ENCODE measurements at places on chromosomes 3 and 15.

- no peak for DNase-seq
These were observed 24.9 kb downstream of the GRK7 start for GRCh38 chr3:141788149-141788548.

DNA sequence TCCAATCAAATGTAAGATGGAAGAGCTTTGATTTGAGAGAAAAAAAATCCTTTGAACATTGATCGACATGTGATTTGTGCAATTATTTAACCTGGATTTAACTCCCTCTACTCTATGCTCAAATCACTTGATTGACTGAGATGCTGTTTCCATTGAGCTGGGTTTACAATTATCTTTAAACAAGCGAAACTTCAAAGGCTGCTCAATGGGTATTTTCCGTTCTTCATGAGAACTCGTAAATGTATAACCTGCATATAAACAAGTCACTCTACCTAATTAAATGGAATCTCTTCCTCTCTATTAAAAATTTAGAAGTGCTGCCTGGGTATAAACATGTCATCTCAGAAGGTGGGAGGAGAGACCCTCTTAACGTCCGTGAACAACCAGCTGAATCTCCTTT, 71.9 kb downstream of the ANXA2 start:
- DNase-seq = no peak

GRCh38 chr15:99454941-99455788, 110.6 kb upstream of the MEF2A start:
- no peak for DNase-seq

DNA sequence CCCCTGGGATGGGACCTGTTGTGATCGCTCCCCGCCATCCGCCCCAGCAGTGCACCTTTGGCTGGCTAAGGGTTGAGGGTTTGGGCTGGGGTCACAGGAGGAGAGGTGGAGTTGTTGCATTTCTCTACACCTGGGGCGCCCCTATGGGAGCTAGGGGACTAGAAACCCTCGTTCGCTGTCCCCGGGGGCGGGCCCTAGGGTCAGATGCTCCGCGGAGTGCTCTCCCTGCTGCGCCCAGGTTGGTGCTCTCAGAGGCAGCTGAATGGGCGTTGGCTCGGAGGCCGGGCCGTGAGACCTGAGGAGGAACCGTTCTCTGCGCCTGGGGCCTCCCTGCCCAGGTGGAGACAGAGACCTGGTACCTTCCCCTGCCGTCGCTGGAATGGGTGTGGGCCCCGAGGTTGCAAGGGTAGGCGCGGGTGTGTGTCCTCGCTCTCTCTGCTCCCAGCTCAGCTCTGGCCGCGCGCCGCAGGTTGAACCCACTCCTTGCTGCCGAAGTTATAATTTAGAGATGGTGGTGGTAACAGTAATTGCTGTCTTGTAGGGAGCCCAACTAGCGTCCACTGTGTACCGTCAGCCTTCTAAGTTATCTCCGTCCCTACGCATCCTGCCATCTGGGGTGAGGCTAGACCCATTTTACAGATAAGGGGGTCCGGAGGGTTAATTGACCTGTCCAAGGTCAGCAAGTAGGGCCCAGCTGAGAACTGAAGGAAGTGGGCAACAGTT, 965 bp downstream of the FLNB start:
- DNase-seq = peak; percentile 37

DNA sequence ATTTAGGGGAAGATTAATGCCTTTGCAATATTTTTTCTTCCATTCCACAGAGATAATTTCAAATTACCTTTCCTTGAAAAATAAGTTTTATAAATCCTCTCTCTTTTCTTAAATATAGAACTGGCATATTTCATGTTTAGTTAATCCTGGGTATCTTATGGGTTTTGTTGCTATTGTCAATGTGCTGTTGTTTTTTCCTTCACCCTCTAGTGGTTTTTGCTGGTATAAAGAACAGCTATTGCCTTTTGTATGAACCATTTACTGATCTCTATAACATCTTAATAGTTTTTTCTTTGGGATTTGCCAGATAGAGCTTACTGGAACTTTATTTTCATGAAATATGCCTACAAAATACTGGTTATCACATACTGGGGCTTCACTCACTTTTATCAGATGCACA, 359.6 kb upstream of the DPPA4 start:
- DNase-seq = no peak

- DNase-seq = no peak
These were observed 207.0 kb upstream of the DCBLD2 start for GRCh38 chr3:99108508-99108907.

DNA sequence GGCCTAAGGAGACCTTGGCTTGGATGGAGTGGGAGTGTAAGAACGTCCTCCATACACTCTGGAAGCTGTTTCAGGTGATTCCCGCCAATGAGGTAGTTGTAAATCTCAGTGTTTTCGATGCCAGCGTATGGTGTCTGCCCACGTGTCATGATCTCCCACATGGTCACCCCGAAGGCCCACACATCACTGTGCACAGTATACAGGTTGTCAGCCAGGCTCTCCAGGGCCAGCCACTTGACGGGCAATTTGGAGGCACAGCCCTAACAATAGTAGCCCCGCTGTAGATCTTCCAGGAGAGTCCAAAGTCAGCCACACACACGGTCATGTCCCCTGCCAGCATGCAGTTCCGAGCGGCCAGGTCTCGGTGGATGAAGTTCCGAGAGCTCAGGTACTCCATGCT, 51.9 kb downstream of the ETFA start:
- no peak for DNase-seq

DNA sequence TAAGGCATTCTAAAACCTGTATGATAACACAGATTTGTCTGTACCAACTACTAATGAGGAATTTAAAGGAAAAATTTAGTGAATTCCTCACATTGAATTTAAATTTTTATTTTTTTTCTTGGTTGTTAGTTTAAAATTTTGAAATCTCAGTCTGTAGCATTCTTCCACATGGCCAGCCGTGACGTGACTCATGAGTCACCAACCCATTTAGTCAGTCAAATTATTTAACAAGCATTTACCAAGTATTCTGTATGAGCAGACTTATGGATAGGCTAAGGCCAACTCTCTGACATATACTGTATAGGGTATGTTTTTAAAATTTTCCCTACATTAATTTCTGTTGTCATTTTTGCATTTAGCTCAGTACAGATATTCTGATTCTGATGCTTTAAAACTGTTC, 112.9 kb downstream of the CNTN4 start:
- no peak for DNase-seq

DNA sequence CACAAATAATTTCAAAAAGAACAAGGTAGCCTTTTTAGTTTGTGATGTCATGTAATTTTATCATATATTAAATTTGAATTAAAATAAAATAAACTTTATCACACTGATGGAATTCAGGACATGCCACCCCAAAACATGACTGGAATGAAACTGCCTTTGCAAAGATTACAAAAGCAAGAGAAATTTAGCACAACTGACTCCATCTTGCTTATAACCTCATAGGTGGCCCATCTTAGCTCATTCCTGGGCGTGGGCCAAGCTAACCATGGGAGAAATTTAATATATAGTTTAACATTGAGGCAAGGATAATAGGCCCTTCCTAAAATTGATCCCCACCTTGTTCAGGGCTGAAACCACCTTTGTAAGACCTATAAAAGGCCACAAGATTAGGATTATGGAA, 235.6 kb downstream of the ZNF385D start:
- no peak for DNase-seq

GRCh38 chr15:26864664-26865191, 2.1 kb upstream of the GABRA5 start:
- DNase-seq = no peak

GRCh38 chr3:183824761-183825455, 469 bp downstream of the MAP6D1 start:
- DNase-seq = no peak

GRCh38 chr3:39801216-39801615, 8.2 kb upstream of the MYRIP start:
- no peak for DNase-seq

GRCh38 chr3:136332776-136333175, 82.6 kb downstream of the PCCB start:
- no peak for DNase-seq

- no peak for DNase-seq
These were observed 7.4 kb downstream of the TLR9 start for GRCh38 chr3:52218026-52218425.

DNA sequence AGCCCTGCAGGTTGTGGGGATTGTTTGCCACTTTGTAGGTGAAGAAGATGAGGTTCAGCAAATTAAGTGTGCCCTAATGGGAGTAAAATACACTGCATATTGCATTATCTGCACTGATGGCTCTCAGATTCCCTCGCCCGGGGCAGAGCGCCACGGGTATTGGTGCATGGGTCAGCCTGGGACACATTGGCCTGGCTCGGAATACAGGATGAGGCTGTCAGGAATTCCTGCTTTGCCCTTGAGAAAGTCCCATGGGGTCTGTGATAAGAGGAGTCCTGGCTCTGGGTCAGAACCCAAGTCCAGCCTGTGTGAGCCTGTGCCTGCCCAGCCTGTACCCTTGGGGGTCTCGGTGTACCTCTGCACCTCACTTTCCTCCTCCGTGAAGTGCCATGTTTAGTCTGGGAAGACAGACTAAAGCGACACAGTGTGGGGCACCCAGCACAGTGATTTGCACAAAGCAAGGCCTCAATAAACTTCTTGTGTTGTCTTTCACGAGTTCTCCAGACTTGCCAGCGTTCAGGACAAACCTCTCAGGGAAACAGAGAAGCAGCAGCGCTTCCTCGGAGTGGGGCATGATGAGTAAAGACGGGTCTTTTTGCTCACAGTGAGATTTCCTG, 107.6 kb downstream of the LRRK1 start:
- DNase-seq = no peak

- peak; percentile 24 for DNase-seq
These were observed 120.9 kb downstream of the SAMMSON start for GRCh38 chr3:70120357-70120966.

DNA sequence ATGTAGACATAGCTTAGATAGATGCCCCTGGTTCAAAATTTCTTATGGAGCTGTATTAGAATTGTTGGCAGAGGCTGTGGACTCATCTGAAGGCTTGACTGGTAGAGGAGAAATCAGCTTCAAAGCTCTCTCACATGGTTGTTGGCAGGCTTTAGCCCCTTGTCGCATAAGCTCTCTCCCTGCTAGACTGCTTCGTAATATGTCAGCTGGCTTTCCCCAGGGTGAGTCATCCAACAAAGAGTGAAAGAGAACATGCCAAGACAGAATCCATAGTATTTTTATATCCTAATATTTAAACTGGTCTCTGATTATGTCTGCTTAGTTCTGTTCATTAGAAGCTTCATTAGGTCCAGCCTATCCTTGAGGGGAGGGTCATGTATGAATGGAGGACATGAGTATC, 427.4 kb upstream of the NAALADL2 start:
- DNase-seq = no peak

DNA sequence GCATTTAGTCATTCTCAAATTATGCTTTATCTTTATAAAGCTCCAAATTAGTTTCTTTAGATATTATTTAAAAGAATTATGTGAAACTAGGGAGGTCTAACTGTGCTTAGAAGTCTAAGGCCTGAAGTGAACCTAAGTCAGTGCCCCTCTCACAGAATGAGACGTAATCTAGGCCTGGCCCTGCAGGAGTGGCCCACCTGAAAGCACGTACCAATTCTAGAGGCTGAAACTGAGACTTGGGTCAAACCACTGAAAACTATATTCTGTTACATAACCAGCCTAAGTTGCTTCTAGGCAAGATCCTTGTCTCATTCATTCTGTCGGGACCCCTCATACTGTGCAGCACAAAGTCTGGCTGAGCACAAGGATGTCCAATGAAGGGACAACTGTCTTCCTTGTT, 143.7 kb downstream of the ISL2 start:
- DNase-seq = no peak

DNA sequence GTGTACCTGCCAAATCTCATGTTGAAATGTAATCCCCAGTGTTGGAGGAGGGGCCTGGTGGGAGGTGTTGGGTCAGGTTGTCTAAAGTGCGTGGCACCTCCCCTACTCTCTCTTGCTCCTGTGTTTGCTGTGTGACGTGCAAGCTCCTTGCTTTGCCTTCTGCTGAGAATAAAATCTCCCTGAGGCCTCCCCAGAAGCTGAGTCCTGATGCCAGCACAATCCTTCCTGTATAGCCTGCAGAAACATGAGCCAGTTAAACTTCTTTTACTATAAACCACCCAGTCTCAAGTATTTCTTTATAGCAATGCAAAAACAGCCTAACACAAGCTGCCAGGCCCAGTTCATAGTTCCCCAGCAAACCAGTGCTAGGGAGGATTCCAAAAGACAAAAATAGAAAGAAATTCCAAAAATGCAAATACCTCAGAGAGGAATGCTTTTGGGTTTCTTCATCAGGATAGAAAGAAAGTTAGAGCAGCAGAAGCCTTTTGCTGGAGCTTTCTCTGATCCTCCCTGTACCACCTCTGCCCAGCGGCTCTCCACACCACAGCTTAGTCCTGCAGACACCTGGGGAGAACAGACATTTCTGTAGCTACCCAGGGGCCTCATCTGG, 25.9 kb upstream of the CDV3 start:
- no peak for DNase-seq

DNA sequence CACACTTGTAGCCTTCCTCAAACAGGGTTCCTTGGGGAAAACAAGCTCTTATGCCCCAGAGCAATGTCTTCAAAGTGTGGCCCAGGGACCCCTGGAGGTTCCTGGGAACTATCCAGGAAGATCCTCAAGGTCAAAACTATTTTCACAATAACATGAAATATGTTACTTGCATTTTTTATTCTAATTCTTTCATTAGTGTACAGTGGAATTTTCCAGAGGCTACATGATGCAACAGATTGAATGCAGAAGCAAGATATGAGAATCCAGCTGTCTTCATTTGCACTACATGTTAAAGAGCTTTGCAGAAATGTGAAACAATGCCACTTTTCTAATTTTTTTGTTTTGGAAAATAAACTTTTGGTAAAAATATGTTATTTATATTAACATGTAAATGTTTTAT, 190.9 kb downstream of the SLC9A9 start:
- DNase-seq = no peak

DNA sequence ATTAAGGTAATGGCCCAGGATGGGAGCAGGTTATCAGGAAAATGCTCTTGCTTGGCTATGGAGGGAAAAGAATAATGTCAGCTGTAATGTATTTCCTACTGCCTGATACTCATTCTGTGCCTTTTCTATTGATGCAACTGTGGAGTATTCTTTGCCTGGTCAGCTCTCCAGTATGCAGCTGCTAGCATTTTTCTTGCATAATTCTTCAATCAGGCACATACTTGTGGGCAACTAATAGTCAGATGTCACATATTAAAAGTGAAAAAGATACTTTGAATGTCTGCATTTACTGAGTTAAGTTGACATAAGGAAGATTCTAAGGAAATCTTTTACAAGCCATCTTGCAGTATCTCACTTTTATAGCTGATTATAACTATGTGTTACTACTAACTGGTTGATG, 29.5 kb downstream of the CD80 start:
- no peak for DNase-seq

DNA sequence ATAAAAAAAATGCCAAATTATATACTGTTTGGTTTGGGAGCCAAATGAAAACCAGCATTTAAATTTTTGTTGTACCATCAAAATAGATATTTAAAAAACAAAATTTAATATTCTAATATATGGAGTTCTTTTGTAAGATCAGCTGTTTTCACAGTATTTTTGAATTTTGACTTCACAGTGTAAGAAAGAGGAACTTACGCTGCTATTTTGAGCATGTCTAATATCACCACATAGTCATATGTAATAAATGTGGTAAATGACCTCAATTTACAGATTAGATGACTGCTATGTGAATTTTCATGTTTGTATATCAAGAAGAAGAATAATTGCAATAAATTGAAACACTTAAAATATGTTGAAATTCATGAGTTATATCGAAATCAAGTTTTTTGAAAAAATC, 189.6 kb downstream of the ARRDC4 start:
- DNase-seq = no peak

- no peak for DNase-seq
These were observed 57.6 kb downstream of the TMEM44 start for GRCh38 chr3:194575484-194576210.
